ENCODE measurements at places on chromosomes 5 and 9. TPM values are rescaled to one million over a fixed set of nuclear protein-coding genes. Genes with fewer than 3 reads are reported as not detected.

The NPDC1 gene
- 73.2 TPM for total RNA-seq

- no peak for DNase-seq
These were observed 418.1 kb downstream of the ACTL7B start for GRCh38 chr9:108437656-108438055.

The CDH9 gene
- total RNA-seq = not detected

The HEMGN gene
- not detected for total RNA-seq

- DNase-seq = no peak
These were observed 124.7 kb upstream of the NIPBL start for GRCh38 chr5:36751886-36752285.

The PCDHA12 gene
- total RNA-seq = 13.7 TPM

The NUDT2 gene
- total RNA-seq = 21.1 TPM
